ENCODE measurements at places on chromosomes 6 and 20.

- no peak for DNase-seq
Observed at GRCh38 chr6:53055873-53056272, 9.3 kb upstream of the FBXO9 start.

DNA sequence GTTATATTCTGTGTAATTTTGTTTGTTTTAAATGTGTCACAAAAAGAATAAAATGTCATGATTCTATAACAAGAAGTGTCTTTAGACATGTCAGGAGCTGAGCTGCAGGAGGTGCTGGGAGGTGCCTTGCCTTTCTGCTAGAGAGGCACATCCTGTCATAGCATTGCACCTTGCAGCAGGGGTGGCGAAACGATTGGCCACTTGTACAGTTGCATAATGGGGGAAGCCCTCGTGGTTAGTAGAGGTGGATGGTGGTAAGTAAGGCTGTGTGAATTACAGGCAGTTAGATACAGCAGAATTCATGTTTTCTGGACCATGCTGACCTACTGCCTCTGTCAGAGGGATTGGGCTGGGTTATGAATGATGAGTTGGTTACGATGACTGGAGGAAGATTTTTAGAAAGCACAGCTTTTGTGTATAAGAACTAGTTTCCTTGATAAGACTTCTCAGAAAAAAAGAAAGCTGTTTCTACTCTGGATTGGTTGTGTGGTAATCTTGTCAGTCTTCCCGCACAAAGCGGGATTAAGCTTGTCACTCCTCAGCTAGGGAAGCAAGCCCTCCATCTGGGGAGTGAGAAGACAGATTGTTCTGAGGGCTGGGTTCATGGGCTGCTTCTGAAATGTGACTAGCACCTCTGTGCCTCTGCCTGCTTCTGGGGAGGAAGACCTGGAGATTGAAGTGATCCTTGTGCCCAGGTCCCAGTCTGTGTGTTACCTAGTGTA, 74.9 kb downstream of the FOXO3 start:
- DNase-seq = no peak

- no peak for DNase-seq
Observed at GRCh38 chr6:112626468-112627082, 279.4 kb downstream of the RFPL4B start.

GRCh38 chr6:158287047-158287446, 25.2 kb upstream of the TULP4 start:
- DNase-seq = no peak

- no peak for DNase-seq
Observed at GRCh38 chr6:30829639-30830255, 54.6 kb upstream of the DDR1 start.

DNA sequence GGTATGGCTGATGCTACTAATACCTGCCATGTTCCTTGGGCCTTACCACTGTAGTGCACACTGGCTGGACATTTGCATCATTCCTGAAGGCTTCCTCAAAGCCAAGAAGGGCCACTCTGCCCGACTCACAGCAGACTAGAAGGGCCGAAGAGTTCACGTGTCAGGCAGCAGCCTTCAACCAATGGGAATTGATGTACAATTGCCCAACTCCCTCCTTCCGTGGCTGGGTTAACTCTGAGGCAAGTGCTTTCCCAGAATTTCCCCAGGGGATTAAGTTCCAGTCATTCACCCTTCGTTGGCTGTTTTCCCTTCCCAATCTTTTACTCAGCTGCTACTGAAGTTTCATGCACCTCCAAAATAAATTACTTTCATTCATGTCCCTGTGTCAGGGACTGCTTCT, 29.8 kb downstream of the PSMB9 start:
- no peak for DNase-seq

DNA sequence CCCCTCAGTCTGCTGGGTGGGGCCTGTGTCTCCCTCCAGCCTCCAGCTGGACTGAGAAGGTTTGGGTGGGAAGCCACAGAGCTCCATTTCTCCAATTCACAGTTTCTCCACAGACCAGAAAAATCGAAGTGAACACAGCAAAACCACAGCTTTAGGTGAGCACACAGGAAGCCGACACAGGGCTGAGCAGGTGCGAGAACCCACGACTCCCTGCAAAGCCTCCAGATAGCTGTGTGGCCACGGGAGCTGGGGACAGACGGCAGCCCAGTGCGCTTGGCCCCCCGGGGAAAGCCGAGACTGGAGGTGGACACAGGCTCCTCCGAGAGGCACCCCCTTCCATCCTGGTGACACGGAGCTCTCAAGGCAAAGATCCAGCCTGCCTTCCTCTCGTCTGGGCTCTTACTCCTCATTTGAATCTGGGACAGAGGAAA, 29.0 kb upstream of the MPC1 start:
- no peak for DNase-seq

GRCh38 chr6:21885532-21886114, 292.1 kb downstream of the SOX4 start:
- DNase-seq = peak; percentile 63

- no peak for DNase-seq
Observed at GRCh38 chr6:42333612-42334011, 116.0 kb upstream of the MRPS10 start.
